ENCODE measurements at places on chromosomes 11 and 22.

DNA sequence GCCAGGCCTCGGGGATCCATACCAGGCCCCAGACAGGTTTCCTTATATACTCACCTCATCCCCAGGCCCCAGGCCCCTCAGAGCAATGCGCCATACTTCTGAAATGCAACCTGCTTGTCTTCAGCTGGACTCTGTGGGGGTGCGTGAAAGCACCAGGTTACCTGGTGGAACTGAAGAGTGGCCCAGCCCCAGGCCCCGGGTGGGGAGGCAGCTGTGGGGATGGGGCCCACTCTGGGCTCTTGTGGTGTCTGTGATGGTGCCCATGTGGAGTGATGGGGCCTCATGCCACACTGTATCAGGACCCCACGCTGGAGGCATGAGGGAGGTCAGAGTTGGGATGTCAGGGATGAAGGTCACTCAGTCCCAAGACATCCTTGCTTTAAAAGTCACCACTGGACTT is 999.0 kb downstream of the BRD1 start:
- no peak for DNase-seq

- no peak for DNase-seq
Measured at GRCh38 chr11:78878631-78879030, 304.0 kb upstream of the NARS2 start.

DNA sequence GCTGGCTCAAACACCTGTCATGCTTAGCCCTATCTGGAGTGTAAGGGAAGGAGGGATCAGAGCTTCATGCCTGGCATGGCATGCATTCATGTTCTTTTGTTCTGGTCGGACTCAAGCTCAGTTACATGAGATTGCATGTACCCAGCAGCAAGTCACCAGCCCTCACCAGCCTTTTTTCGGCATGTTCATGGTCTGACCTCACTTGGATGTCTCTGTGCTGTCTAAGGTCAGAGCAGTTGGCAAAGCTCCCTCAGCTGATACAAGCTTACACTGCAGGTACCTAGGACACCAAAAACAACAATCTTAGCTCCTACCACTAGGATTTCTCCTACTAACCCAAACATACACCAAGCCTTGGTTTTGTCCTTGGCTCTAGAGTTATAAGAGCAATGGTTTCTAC is 152.6 kb downstream of the BARX2 start:
- DNase-seq: no peak

DNA sequence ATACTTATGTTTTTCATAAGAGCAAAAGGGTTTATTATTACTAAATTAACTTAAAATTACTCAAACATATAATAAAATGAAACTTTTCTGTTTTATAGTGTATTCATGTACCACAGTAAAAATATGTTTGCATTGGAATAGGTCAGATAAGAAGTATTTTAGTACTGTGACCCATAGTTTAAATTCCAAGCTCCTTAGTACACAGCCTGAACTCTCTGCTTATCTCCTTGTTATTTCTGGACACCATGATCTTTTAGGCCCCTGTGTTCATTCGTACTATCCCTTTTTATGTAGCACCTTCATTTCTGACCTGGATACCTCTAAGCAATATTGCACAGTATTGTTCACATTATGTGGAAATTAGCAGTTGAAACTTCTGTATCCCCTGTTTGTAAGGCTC is 296.7 kb upstream of the SYN3 start:
- no peak for DNase-seq

- no peak for DNase-seq
Measured at GRCh38 chr11:57001674-57002401, 13.1 kb downstream of the OR5AK2 start.

GRCh38 chr22:38193580-38193979 is 8.2 kb upstream of the MAFF start:
- no peak for DNase-seq

GRCh38 chr11:22769081-22769480 is 60.5 kb downstream of the SVIP start:
- DNase-seq: no peak

GRCh38 chr11:57164317-57164716 is 17.4 kb upstream of the LRRC55 start:
- DNase-seq: no peak

DNA sequence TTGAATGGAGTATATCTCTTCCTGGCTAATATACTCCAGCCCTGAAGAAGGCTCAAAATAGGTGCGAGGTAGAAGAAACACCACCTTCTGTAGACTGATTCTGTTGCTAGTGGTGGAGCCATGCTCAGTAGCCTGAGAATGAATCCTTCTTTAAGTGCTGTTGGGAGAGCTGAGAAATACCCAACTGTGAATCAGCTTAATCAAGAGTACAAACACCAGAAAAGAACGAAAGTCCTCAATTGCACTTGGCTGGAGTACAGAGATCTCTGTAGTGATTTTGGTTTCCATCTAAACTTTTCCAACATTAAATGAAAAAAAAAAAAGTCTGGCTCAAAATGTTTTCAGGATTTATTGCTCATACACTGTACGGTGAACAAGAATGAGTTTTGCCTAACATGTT is 619.1 kb downstream of the METTL15 start:
- DNase-seq: no peak

GRCh38 chr22:26589367-26589844 is 526 bp downstream of the TPST2 start:
- DNase-seq: no peak

- no peak for DNase-seq
Measured at GRCh38 chr11:78290293-78291176, 101.8 kb downstream of the USP35 start.

- no peak for DNase-seq
Measured at GRCh38 chr11:102438311-102439062, 14.1 kb downstream of the TMEM123 start.

DNA sequence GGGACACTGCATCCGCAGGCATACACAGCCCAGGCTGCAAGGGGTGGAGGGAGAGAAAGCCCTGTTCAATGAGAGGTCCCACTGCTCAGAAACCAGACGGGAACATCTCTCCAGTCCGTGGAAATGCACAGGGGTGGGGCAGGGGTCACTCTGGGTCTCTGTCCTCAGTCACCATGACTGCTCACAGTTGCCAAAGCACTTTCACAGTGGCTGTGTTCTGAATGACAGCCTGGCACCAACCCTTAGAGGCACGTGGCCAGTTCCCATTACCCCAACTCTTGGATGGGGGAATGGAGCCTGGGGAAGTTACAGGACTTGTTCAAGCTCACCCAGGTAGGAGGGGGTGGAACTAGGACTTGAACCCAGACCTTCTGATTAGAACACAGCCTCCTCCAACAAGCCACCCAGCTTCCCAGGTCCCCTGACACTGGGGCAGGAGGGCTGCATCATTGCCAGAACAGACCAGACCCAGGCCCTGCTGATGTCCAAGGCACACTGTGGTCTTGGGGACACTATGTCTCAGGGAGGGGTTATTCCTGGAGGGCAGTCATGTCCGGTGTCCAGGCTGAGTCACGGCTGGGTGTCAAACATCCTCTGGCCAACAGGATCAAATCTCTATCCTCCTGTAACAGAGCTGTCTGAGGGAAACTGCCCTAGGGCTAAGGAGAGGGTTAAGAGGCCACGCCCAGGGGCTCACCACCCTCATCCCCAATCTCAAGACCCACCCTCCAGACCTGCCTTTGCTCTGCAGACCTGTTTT is 8.2 kb downstream of the ZNF70 start:
- DNase-seq: no peak

- DNase-seq: no peak
Measured at GRCh38 chr11:47571895-47572294, 6.5 kb downstream of the PTPMT1 start.

DNA sequence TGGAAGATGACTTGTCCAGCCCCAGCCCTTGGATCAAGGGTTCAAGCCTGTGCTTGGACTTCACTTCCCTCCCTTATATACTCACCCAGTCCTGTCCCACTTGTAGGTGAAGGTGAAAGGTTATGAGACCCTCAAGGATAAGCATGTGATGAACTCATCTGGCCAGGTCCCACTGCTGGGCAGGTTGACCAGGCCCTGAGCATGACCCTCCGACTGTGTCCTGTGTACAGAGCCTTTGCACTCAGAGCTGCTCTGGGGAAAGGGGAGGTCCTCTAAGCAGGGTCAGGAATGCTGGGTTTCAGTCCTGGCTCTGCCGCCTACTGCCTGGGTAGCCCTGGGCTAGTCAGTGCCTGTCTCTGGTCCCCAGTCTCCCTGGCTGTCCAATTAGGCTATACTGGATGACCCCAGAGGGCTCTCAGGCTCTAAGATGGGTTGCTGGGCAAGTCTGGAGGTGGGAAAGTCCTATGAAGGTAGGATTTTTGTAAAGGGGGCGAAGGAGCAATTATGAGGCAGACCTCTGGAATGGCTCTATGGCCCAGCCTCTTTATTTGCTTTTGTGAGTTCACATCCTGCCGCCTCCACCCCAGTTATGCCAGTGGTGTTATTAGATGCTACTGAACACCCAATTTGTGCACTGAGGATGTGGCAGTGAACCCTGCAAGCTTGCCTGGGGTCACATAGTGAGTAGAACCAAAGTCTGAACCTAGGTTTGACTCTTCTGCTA is 14.1 kb downstream of the DGAT2 start:
- no peak for DNase-seq

DNA sequence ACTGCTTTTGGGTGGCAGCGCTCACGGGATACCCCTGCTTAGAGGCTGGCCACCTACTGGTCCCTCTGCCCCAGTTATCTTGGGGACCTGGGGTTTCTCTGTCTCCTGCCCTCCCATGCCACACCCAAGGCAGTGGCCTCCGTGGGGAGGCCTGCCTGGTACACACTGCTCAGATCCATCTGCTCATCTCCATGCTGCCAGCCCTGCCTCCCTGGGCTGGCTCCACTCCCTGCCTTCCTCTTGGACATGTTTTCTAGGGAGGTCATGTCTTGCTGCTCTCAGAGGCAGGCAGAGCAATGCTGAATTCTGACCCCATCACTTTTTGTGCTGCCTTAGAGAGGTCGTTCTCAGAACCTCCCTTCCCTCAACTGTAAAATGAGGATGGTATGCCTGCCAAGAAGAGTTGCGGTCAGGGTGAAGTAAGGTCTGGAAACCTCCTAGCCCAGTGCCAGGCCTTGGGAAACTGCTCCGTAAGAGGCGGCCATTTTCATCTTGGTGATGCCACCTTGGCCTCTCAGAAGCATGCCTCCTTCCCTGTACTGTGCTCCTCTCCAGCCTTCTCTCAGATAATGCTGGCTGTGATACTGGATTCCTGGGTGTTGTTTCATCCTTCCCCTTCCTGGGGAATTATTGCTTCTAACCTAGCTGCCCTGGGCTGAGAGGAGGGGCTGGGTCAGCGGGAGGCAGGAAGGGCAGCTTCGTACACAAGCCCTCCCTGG is 186.4 kb upstream of the ZBED5 start:
- DNase-seq: no peak

DNA sequence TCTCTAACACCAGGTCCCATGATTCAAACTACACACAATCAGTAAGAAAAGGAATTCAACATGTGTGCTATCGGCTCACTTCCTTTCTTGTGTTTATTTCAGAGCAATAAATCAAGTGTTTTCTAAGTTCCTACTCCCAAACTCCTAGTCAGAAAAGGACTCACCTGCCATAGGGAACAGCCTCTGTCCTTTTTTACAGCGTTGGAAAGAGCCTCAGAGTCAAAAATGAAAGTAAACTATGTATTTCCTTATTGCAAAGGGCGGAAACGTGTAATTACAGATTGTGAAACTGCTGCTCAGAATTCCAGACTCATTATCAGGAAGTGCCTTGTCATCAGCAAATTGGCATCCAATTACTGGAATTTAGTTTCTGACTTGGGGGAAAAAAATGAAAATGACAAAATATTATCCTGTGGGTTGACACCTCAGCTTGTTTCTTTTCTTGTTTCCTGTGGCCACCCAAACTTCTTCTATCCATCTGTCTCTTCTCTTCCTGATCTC is at the start of gene CASP4:
Gene CASP4, minus strand, starts transcription at position 220 of the 501 bp plus-strand sequence. Its CDS starts 49 bp downstream, at position 171.
- DNase-seq: no peak

- no peak for DNase-seq
Measured at GRCh38 chr11:88345408-88345807, 7.9 kb upstream of the CTSC start.

DNA sequence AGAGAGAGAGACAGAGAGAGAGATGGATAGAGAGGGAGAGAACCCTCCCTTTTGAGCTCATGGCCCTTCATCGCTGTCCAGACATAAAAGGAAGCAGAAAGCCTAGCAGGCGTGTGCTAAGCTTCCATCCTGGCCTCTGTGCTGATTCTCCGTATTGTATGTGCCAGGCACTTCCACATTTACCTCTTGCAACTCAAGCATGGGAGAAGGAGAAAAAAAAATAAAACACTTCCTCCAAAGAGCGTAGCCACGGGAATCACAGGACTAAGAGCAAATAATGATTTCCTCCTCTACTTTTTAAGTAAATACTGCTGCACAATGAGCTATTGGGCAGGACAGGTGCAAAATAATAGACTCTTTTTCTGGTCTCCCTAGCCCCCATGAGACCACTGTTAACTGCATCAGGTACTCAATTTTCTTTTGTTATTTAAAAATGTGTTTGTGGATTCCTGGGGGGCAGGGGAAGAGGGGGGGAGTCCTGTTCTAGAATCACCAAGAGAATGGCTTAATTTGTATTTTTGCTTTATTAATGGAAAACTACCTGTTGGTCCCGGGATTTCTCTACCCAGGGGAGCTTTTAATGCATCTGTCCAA is 154.3 kb downstream of the NXPE2 start:
- DNase-seq: peak; percentile 54

DNA sequence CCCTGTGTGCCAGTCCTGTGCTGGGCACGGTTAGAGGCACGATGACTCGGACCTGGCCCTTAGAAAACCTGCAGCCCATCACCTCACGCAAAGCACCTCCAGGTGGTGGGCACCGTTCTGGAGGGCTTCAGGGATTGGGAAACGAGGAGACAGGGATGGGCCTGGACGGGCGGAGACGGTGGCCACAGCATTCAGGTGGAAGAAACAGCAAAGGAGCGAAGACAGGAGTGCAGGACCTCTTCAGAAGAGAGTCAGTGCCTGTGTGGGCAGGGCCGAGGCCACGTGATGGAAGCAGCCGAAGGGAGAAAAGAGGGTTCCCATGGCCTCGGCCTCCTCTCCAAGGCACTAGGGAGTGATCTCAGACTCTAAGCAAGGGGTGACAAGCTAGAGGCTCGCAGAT is 8.1 kb upstream of the SLC22A12 start:
- DNase-seq: no peak

DNA sequence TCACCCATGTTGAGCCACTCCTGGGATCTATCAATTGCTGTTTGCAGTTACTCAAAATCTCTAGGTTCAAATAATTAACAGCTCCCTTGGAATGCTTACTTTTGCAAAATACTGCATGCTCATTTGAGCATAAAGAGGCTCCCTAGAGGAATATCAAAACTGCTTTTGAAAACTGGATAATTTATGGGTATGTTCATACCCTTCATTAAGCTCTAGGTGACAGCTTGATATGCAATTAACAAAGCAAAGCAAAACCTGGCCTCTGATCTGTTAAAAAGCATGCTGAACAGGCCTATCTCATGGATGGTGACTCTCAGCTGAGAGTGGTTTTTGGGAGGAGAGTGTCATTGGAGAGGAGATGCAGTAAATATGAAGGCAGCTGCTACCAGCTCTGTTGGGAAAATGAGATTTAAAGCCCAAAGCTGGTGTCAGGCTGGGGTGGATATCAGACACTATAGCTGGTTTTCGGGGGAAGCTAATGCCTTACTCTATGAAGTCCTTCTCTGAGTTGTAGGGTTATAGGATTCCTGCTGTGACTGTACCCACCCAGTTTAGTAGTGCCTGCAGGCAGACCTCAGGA is 110.9 kb downstream of the RASSF10 start:
- peak; percentile 68 for DNase-seq

Measured in brain (organoid and tissue), 16 donors.